ENCODE measurements at places on chromosomes 2 and 18.

- DNase-seq, result no peak
These were observed 143.5 kb downstream of the CELF4 start for GRCh38 chr18:37422116-37422515.

GRCh38 chr2:220678943-220679342 is 893.2 kb downstream of the EPHA4 start:
- DNase-seq, result no peak

DNA sequence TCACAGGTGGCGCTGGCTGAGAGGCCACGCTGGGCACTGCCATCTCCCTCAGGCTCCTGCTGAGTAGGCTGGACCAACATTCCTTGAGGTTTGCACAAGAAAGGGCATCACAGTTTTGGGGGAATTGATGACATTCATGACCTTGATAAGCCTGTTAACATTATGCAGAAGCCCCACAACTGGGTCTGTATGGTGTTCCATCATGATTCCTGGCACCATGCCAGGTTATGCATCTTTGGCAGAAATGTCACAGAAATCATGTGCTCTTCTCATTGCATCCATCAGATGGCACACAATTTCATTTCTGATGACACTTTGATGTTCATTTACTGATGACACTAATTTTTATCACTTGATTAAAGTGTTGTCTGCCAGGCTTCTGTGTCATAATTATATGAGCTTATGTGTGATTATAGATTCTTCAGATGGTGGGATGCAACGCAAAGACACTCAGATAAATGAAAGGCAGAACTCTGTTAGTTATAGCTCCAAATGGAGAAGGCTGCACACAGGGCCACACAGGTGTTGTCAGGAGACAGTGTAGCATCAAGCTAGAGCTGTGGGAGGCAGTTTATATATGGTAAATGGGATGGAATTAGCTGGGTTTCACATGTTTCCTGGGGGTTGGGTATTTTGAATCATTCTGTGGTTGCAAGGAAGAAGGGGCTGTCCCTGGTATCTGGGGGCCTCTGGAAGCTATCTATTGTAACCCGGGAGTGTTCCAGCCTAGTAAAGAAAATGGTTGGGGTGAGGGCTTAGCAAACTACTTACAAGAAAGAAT is 191.3 kb downstream of the SLC39A10 start:
- DNase-seq, result no peak

DNA sequence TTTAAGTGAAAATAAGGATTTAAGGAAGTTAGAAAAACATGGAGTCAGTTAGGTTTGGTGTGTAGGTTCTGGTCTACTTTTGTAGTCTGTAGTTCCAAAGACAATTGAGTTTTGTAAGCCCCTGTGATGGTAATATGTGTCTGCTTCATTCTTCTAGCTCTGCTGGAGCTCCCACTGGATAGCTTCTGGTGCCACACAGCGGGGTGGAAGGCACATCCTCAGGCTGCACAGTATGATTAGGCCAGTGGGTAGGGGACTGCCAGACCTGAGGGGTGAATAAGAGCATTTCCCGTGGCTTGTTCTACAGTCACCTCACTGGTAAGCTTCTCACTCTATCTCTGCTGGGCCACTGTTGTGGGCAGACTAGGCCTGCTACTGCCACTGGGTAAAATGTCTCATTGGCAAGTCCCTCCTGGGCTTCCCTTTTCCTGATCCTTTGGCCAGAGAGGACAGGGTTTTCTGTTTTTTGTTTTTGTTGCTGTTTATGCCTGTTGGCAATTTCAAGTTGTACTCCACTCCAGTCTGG is 44.5 kb downstream of the TMEM131 start:
- no peak for DNase-seq

GRCh38 chr2:235383272-235383843 is 110.5 kb upstream of the AGAP1 start:
- DNase-seq, result no peak

DNA sequence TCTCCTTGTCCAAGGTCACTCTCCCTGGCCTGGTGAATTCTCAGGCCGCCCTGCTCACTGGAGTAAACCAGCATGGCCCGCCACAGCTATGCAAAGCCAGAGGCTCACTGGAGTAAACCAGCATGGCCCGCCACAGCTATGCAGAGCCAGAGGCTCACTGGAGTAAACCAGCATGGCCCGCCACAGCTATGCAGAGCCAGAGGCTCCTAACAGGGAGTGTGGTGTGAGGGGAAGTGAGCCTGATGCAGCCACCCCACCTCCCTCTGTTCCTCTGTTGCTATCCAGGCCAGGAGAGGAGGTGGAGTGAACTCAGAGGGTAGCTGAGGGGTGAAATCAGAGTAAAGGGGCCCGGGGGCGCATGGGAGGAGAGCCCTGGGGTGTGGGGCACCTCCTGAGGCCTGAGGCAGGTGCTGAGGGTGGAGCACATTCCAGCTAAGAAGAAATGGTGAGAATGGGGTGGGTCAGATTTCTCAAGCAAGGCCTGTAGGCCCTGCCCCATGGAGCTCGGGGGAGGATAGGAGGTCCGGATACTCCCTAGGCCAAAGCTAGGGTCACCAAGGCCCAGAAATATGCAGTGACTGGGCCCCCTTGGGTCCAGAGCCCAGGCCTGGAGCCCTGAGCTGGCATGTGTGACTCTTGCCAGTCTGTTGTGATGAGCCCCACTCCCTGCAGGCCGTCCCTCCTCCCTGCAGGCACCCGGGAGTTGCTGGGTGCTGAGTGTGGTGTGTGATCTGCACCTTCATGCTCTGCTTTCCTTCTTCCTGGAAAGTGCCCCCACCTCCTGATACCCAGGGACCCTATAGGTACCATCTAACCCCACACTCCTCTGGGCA is 1.5 kb downstream of the ATP6V1B1 start:
- DNase-seq, result no peak

- no peak for DNase-seq
These were observed 43.0 kb downstream of the EPC2 start for GRCh38 chr2:148687543-148687942.

DNA sequence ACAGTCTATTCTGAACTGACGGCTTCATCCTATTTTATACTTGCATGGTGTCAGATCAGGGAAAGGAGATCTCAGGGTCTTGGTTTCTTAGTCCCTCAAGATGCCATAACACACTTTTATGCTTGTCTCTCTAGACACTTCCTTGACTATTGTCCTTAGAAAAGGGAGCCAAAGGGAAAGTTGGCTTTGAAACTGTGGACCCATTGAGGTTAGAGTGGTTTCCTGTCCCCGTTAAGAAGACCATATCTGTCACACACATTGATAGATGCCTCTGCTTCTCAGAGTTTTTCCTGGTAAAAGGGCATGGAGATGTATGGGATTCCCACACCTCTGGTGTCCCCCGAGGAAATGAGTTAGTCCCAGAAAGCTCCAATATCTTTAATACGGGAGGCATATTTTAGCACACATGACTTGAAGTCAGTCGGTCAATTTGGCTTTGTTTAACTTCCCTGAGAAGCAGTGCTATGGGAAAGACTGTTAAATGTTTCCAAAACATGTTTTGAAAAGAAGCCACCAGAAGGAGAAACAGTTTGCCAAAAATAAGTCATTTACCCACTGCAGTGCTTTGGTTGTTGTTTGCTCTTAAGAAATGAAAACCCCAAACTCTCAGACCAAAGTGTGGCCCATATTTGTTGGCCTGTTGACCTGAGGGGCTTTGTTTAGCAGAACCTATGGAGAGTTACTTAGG is 133.4 kb upstream of the CXCR4 start:
- no peak for DNase-seq

GRCh38 chr18:60549338-60549960 is 176.9 kb upstream of the MC4R start:
- no peak for DNase-seq

- no peak for DNase-seq
These were observed 88.7 kb upstream of the ATL2 start for GRCh38 chr2:38465789-38466127.

GRCh38 chr2:241008711-241009121 is 10.3 kb downstream of the SNED1 start:
- DNase-seq, result no peak

GRCh38 chr2:202541137-202541536 is 93.6 kb upstream of the FAM117B start:
- DNase-seq, result no peak

DNA sequence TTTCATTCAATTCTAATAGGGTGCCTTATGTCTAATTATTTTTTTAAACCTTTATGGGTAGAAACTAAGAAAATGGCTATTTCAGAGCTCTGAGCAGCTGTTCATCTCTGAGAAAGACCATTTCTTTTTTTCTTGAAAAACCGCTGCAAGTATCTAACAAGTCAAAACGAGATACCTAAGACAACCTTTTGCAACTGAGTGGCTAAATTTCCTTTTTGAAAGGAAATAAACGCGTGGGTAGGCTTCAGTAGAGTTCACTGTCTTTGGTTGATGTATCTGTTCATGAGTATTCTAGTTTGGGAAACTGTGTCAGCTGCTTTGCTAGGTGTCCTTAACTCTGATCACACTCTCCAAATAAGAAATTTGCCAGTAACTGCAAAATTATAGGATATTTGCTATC is 104.3 kb upstream of the LINC00305 start:
- DNase-seq, result no peak

- no peak for DNase-seq
These were observed 128.1 kb upstream of the RBMS1 start for GRCh38 chr2:160621748-160622147.

DNA sequence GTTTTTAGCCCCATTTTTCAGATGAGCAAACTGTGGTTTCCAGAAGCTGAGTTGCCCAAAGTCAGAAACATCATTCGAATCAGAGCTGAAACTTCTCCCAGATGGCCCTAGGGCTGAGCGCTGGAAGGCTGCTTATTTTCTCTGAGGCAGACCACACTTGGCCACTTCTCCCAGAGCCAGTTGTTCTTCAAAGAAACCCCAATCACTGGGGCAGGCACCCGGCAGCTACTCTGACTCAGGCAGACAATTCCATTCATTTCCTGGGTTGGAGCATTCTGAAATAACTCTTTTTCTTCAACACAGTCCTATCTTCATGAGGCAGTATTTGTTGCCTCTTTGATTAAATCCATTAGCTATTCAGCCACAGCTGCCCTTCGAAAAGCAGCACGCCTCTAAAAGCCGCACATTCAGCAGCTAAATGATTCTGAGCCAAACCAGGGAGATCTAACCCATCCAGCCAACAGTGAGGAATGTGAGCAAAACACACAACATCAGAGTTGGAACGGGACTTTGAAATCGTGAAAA is 40.9 kb downstream of the LRATD1 start:
- DNase-seq, result no peak

- no peak for DNase-seq
These were observed 193.0 kb upstream of the REG3G start for GRCh38 chr2:78832481-78832880.

DNA sequence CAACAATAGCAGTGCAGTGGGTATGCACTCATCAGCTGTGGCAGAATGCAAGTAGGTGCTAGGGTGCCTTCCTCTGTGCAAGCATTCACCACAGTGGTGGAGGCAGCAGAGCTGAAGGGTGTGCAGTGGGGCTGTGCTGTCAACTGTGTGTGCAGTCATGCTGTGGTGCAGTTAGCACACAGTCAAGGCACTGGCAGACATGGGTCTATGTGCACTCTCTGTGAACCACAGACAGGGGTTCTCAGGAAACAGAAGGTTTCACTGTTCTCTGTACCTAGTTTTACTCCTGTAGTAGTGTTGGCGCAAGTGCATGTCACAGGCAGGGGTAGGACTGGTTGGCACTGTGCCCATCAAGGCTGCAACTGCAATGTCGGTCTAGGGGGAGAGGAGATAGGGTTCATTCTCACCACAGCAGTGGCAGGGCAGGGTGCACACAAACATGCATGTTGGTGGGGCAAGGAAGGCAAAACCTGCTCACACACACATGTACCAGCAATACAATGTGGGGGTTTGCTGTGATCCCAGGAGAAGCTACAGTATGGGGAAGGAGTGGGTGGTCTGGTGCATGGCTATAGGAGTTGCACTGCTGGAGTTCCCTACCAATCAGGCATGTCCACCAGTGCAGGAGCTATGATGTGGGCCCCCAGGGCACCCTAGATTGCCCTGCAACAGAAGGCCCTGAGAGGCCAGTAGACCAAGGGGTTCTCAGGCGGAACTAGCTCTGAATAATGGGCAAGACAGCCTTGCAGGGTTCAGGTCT is 242.7 kb upstream of the DDX18 start:
- DNase-seq, result no peak

GRCh38 chr18:27314996-27315395 is 129.9 kb upstream of the CHST9 start:
- no peak for DNase-seq

- no peak for DNase-seq
These were observed 347.2 kb upstream of the TNP1 start for GRCh38 chr2:217206907-217207698.

DNA sequence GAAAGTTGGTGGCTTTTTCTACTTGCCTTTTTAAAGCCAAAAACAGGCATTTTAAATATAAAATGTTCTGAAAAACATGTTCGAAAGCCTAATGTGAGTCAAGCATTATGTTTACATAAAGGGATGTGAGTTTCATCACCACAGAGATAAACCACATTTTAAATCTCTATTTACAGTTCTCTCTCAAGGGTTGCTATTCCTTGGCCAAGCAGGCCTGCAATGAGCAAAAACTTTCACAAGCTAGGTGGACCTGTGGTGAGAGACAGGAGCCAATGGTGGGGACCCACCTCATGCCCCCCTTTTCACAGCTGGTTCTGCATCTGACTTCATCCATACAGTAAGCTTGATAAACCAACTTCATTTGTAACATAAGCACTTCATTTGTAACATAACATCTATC is 65.1 kb downstream of the CUL3 start:
- DNase-seq, result peak; percentile 18

- DNase-seq, result no peak
These were observed 20.0 kb downstream of the SETBP1 start for GRCh38 chr18:44700652-44701051.
